Peyer's patch (tissue), 4 donors: ENCODE measurements at places on chromosomes 5 and 9. TPM values are rescaled to one million over a fixed set of nuclear protein-coding genes. Genes with fewer than 3 reads are reported as not detected.

- no peaks in the 10 kb centered on the region for H3K36me3 ChIP-seq
- no peaks in the 10 kb centered on the region for H3K4me1 ChIP-seq
- H3K27ac ChIP-seq, result no peak overlapping the region
- H3K4me3 ChIP-seq, result no peak overlapping the region
- DNase-seq, result no peak
Measured at GRCh38 chr9:131715906-131716305, 24.0 kb downstream of the RAPGEF1 start.

GRCh38 chr5:74664551-74664950 lies 20.5 kb upstream of the HEXB start:
- H3K4me1 ChIP-seq, result no peaks in the 10 kb centered on the region
- H3K27ac ChIP-seq, result no peak overlapping the region
- no peaks in the 10 kb centered on the region for H3K27me3 ChIP-seq
- no peaks in the 10 kb centered on the region for H3K36me3 ChIP-seq
- H3K4me3 ChIP-seq, result no peak overlapping the region

- H3K4me3 ChIP-seq, result no peak overlapping the region
- H3K4me1 ChIP-seq, result no peaks in the 10 kb centered on the region
- no peak for DNase-seq
- no peaks in the 10 kb centered on the region for H3K36me3 ChIP-seq
- H3K27ac ChIP-seq, result no peak overlapping the region
- H3K27me3 ChIP-seq, result no peaks in the 10 kb centered on the region
Measured at GRCh38 chr9:36823466-36823865, 210.6 kb downstream of the PAX5 start.

- peaks cover 21% of the 10 kb centered on the region for H3K4me1 ChIP-seq
- no peaks in the 10 kb centered on the region for H3K36me3 ChIP-seq
- H3K27me3 ChIP-seq, result no peaks in the 10 kb centered on the region
- H3K4me3 ChIP-seq, result no peak overlapping the region
Measured at GRCh38 chr5:177367981-177368868, 10.5 kb downstream of the RGS14 start.

- no peaks in the 10 kb centered on the region for H3K27me3 ChIP-seq
- no peak overlapping the region for H3K4me3 ChIP-seq
- no peak overlapping the region for H3K27ac ChIP-seq
- DNase-seq, result no peak
- H3K4me1 ChIP-seq, result no peaks in the 10 kb centered on the region
- H3K36me3 ChIP-seq, result peaks cover 4% of the 10 kb centered on the region
Measured at GRCh38 chr5:154302161-154302560, 111.6 kb downstream of the GALNT10 start.

DNA sequence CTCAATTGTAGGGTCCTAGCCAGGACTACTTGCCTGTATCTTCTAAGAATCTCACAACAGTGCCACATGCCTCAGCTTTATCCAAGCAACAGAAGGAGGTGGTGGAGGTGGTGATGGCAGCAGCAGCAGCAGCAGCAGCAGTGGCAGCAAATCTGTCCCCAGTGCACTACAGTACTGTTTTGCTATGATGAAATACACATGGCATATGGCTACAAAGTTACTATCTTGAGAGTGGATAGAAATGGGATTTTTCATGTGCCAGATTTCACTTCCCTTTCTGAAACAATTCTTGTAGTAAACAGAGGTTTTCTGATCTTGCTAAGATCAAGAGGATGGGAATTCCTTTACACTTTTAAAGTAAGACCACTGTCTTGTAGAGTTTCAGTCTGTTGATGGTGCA lies 8.1 kb upstream of the CYSTM1 start:
- H3K27me3 ChIP-seq, result no peaks in the 10 kb centered on the region
- H3K4me3 ChIP-seq, result no peak overlapping the region
- H3K36me3 ChIP-seq, result no peaks in the 10 kb centered on the region
- H3K27ac ChIP-seq, result no peak overlapping the region

DNA sequence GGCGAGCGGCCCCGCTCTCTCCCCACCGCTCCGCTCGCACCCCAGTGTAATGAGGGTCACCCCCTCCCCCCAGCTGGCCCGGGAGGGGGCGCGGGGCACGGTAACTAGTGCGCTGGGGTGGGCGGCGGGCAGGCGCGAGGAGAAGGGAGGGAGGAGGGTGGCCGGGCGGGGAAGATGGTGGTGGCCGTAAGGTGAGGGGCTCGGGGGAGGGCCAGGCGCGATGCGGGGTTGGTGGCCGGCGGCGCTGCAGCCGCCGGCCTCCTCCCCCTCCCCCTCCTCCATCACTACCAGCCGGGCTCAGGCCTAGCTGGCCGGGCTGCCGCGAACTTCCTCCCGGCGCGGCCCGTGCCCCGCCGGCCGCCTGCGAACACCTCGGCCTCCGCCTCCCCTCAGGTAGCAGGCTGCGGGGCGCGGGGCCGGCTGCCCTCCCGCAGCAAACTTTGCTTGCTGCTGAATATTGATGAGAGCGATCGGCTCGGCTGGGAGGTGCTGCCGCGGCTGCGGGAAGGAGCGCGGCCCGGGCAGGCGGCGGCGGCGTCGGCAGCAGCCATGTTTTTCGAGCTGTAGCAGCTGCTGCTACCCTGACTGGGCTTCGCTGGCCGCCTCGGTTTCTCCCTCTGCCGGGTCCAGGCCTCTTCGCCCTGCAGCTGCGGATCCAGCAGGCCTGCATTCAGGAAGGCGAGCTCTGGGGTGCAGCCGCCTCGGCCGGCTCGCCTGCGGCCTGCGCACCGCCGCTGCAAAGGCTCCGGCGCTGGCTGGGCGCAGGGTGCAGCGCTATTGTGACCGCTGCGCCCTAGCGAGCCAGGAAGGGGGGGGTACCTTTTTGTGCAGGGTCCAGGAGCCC lies 502 bp downstream of the NSD1 start:
- no peaks in the 10 kb centered on the region for H3K36me3 ChIP-seq
- DNase-seq, result peak; percentile 67
- H3K27me3 ChIP-seq, result no peaks in the 10 kb centered on the region
- H3K4me3 ChIP-seq, result peak overlapping the region; percentile 73

DNA sequence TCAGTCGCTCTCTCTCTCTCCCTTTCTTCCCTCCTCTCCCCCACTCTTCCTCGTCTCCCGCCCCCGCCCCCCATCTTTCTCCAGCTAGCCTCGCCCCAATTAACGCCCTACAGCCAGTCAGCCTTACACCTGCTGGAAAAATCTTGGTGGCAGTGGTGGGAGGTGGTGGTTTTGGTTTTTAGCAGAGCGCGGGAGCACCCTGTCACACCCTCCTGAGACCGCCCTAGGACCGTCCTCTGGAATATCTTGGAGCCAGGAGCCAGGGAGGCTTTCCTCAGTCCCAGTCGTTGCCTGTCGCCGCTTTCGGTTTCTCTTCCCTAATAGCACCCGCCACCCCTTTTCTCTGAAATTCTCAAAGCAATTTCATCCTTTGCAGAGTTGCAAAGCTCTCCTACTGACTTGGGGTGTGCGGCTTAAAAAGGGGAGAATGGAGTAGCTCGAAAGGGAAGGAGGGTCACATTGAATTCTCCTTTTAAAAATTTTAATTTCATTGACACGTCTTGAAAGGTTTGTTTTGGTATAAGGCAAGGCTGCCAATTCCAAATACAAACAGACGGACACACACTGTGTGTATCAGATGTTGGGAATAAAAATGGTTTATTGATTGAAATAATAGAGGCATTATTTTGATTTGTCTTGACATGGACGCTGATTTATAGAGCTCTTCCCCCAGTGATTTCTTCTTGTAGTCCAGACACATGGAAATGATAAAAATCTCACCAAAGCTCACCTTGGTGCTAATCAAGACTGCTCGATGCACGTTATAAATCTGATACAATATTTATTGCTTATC lies 301.3 kb downstream of the PARP8 start:
- peak overlapping the region; percentile 24 for H3K4me3 ChIP-seq
- peaks cover 13% of the 10 kb centered on the region for H3K4me1 ChIP-seq
- no peaks in the 10 kb centered on the region for H3K36me3 ChIP-seq
- no peaks in the 10 kb centered on the region for H3K27me3 ChIP-seq
- no peak for DNase-seq

GRCh38 chr5:141692533-141692888 lies 10.5 kb upstream of the ARAP3 start:
- peak overlapping the region; percentile 13 for H3K4me3 ChIP-seq
- no peak overlapping the region for H3K27ac ChIP-seq
- H3K27me3 ChIP-seq, result no peaks in the 10 kb centered on the region
- DNase-seq, result no peak

SLCO6A1 gene
- not detected for total RNA-seq

PTGES gene
- total RNA-seq, result 8.3 TPM

GRCh38 chr5:134494780-134495179 lies 30.7 kb upstream of the JADE2 start:
- H3K4me1 ChIP-seq, result no peaks in the 10 kb centered on the region
- no peaks in the 10 kb centered on the region for H3K27me3 ChIP-seq
- no peak overlapping the region for H3K27ac ChIP-seq
- no peak for DNase-seq
- H3K4me3 ChIP-seq, result no peak overlapping the region

DNA sequence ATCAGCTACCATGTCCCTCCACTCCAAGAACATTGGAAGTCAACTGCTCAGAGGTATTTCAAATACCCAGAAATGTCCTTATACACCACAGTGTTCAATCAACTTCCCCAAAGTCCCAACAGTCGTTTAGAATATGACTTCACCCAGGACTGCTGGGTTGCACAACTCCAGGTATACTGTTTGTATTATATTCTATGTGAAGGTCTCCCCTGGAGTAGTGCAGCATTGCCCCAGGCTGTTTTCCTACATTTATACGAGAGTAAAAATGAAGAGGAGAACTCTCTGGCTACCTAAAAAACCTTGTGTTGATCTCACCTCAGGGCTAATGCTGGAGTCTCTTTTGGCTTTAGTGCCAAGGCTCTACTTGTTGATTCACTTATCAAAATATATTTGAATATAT lies 183.6 kb upstream of the MAP3K1 start:
- no peak overlapping the region for H3K4me3 ChIP-seq
- no peak for DNase-seq
- H3K36me3 ChIP-seq, result no peaks in the 10 kb centered on the region

LHX2 gene
- not detected for total RNA-seq

NEURL1B gene
- 84.5 TPM for total RNA-seq

DNA sequence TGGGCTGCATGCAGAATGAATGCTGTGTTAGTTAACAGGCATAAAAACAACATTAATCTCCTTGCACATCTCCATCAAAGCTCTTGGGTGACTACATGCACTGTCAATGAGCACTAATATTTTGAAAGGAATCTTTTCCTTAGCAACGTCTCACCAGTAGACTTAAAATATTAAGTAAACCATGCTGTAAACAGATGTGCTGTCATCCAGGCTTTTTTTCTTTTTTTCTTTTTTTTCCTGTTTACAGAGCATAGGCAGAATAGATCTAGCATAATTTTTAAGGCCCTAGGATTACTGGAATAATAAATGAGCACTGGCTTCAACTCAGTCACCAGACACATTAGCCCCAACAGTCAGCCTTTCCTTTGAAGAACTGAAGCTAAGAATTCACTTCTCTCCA lies 36.3 kb downstream of the UBQLN1 start:
- H3K27me3 ChIP-seq, result no peaks in the 10 kb centered on the region
- H3K4me3 ChIP-seq, result no peak overlapping the region

SHC3 gene
- 5.0 TPM for total RNA-seq

DNA sequence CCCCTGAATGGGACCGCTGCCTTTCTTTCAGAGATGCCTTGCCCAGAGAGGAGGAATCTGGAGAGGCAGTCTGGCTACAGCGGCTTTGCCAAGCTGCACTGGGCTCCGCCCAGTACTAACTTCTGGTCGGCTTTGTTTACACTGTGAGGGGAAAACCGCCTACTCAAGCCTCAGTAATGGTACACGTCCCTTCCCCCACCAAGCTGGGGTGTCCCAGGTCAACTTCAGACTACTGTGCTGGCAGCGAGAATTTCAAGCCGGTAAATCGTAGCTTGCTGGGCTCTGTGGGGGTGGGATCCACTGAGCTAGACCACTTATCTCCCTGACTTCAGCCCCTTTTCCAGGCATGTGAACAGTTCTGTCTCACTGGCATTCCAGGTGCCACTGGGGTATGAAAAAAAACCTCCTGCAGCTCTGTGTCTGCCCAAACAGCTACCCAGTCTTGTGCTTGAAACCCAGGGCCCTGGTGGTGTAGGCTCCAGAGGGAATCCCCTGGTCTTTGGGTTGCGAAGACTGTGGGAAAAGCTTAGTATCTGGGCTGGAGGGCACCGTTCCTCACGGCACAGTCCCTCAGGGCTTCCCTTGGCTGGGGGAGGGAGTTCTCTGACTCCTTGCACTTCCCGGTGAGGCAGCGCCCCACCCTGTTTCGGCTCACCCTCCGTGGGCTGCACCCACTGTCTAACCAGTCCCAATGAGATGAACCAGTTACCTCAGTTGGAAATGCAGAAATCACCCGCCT lies 171.2 kb downstream of the CWC27 start:
- H3K27me3 ChIP-seq, result no peaks in the 10 kb centered on the region
- no peak for DNase-seq
- H3K27ac ChIP-seq, result no peak overlapping the region
- H3K4me1 ChIP-seq, result no peaks in the 10 kb centered on the region
- no peak overlapping the region for H3K4me3 ChIP-seq

SLIT3 gene
- total RNA-seq, result 9.4 TPM

NIPBL gene
- total RNA-seq, result 48.7 TPM

DNA sequence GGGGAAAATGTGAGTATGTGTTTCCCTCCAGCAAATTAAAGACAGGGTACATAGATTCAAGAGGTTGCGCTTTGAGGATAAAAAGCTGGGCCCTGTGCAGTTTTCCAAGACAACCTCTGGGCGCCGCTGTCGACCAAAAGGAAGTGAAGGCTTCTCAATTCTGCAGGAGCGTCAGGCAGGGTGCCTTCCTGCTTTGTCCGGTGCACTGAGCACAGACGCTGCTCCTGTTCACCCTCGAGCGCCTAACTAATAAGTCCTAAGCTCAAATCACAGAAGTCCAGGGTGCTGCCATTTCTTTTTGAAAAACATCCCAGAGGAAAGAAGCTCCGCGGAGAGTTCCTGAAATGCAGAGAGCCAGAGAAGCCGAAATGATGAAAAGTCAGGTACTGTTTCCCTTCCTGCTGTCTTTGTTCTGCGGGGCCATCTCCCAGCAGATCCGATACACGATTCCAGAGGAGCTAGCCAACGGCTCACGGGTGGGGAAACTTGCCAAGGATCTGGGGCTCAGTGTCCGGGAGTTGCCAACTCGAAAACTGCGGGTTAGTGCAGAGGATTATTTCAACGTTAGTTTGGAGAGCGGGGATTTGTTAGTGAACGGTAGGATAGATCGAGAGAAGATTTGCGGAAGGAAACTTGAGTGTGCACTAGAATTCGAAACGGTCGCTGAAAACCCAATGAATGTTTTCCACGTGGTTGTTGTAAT lies at the start of gene PCDHGB1:
TSS of gene PCDHGB1 (plus strand) at position 183 of the 703 bp plus-strand sequence. CDS start at position 345, 162 bp downstream.
- H3K27me3 ChIP-seq, result no peaks in the 10 kb centered on the region
- no peaks in the 10 kb centered on the region for H3K4me1 ChIP-seq
- no peak for DNase-seq
- H3K36me3 ChIP-seq, result no peaks in the 10 kb centered on the region
- peak within 1 kb of the TSS; percentile 10 for H3K4me3 ChIP-seq

DNA sequence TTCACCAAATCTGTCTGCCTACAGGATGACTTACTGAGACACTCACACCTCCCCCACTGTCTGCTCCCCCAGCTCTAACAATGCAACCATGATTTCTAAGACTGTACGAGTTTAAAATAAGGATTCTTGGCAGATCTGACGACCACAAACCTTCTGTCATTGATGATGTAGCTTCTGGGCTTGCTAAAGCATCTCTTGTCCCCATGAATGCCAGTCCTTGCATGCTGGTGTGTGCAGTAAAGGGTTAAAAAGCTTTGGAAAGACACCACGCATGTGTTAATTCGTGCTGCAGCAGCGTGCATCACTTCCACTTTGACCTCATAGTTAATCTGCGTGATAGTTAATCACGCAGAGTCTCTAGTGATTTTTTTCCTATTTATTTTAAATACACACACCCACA lies 411 bp upstream of the GABRG2 start:
- H3K27ac ChIP-seq, result no peak overlapping the region
- no peaks in the 10 kb centered on the region for H3K27me3 ChIP-seq
- no peaks in the 10 kb centered on the region for H3K4me1 ChIP-seq

WHRN gene
- 10.7 TPM for total RNA-seq
